Gastrocnemius medialis (tissue), 4 donors: ENCODE measurements at places on chromosomes 1 and 21. TPM values are rescaled to one million over a fixed set of nuclear protein-coding genes. Genes with fewer than 3 reads are reported as not detected.

- peaks cover 9% of the 10 kb centered on the region for H3K4me1 ChIP-seq
- no peak overlapping the region for H3K4me3 ChIP-seq
- H3K27ac ChIP-seq = no peak overlapping the region
- H3K27me3 ChIP-seq = no peaks in the 10 kb centered on the region
- no peak for DNase-seq
- H3K36me3 ChIP-seq = no peaks in the 10 kb centered on the region
Observed at GRCh38 chr21:27776925-27777553, 810.2 kb upstream of the ADAMTS5 start.

DNA sequence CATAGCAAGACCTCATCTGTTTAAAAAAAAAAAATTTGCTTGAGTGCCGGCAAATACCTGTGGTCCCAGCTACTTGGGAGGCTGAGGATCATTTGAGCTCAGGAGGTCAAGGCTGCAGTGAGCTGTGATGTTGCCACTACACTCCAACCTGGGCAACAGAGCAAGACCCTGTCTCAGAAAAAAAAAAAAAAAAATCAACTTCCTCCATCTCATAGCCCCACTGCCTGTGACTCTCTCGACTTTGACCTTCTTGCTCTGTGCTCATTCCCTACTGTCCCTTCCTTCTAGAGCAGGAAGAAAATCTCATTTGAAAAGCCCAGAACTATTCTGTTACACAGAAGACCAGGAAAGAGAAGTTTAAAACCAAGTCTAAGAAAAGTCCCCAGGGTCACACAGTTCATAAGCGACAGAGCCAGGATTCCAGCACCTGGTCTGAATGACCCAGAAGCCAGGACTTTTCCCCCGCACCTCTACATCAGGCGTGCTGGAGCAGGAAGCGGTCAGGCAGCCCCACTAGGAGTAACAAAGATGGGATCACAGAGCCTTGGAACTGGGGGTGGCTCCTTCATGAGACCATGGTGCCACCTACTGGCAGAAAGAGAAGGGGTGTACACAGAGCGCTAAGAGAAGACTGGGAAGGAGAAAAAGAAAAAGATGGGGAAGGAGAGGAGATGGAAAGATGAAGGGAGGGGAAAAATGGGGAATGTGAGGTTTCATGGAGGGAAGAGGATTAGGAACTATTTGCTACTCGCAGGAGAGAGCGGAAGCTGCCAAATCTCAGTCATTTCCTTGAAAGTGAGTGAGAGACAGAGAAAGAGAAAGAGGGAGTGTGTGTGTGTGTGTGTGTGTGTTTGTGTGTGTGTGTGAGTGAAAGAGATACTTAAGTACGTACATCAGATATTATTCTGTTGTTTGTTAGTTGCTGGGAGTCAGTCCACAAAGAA is 3.1 kb upstream of the P3R3URF start:
- DNase-seq = peak; percentile 79
- no peaks in the 10 kb centered on the region for H3K27me3 ChIP-seq
- H3K4me1 ChIP-seq = peaks cover 29% of the 10 kb centered on the region
- no peaks in the 10 kb centered on the region for H3K36me3 ChIP-seq
- H3K4me3 ChIP-seq = no peak overlapping the region

DNA sequence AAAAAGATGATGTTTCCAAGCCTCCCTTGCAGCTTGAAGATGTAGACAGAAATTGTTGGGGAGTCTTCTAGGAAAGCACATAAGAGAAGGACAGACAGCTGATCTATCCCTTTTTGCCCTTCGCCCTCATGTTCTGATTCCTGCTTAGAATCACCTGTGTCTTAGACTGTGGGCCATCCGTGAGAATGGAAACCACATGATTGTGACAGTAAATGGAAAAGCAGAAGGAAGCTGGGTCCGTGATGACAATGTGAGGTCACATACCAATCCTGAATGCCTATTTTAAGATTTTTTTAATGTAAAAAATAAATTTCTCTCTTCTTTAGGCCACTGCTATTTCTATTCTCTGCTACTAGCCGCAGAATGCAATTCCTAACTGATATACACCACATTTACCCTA is 67.7 kb upstream of the C1orf87 start:
- no peaks in the 10 kb centered on the region for H3K27me3 ChIP-seq
- H3K4me3 ChIP-seq = no peak overlapping the region
- no peak overlapping the region for H3K27ac ChIP-seq
- DNase-seq = no peak
- H3K4me1 ChIP-seq = no peaks in the 10 kb centered on the region

GRCh38 chr1:98637316-98637715 is 24.2 kb upstream of the SNX7 start:
- no peak for DNase-seq
- no peak overlapping the region for H3K4me3 ChIP-seq
- no peaks in the 10 kb centered on the region for H3K27me3 ChIP-seq
- H3K4me1 ChIP-seq = no peaks in the 10 kb centered on the region
- no peak overlapping the region for H3K27ac ChIP-seq

GRCh38 chr1:82593561-82593960 is 792.8 kb downstream of the ADGRL2 start:
- no peak for DNase-seq
- no peak overlapping the region for H3K4me3 ChIP-seq
- no peak overlapping the region for H3K27ac ChIP-seq
- no peaks in the 10 kb centered on the region for H3K36me3 ChIP-seq

GRCh38 chr1:71307451-71307850 is 226.6 kb upstream of the ZRANB2 start:
- H3K4me3 ChIP-seq = no peak overlapping the region
- no peaks in the 10 kb centered on the region for H3K4me1 ChIP-seq
- DNase-seq = no peak
- no peaks in the 10 kb centered on the region for H3K36me3 ChIP-seq

GRCh38 chr1:112141923-112142322 is 152.5 kb upstream of the KCND3 start:
- H3K27me3 ChIP-seq = no peaks in the 10 kb centered on the region
- no peak overlapping the region for H3K27ac ChIP-seq
- H3K36me3 ChIP-seq = no peaks in the 10 kb centered on the region
- H3K4me1 ChIP-seq = peaks cover 14% of the 10 kb centered on the region

GRCh38 chr1:162385280-162385623 is 3.7 kb downstream of the C1orf226 start:
- no peak overlapping the region for H3K27ac ChIP-seq
- DNase-seq = no peak
- H3K4me1 ChIP-seq = no peaks in the 10 kb centered on the region
- no peak overlapping the region for H3K4me3 ChIP-seq
- no peaks in the 10 kb centered on the region for H3K27me3 ChIP-seq

DNA sequence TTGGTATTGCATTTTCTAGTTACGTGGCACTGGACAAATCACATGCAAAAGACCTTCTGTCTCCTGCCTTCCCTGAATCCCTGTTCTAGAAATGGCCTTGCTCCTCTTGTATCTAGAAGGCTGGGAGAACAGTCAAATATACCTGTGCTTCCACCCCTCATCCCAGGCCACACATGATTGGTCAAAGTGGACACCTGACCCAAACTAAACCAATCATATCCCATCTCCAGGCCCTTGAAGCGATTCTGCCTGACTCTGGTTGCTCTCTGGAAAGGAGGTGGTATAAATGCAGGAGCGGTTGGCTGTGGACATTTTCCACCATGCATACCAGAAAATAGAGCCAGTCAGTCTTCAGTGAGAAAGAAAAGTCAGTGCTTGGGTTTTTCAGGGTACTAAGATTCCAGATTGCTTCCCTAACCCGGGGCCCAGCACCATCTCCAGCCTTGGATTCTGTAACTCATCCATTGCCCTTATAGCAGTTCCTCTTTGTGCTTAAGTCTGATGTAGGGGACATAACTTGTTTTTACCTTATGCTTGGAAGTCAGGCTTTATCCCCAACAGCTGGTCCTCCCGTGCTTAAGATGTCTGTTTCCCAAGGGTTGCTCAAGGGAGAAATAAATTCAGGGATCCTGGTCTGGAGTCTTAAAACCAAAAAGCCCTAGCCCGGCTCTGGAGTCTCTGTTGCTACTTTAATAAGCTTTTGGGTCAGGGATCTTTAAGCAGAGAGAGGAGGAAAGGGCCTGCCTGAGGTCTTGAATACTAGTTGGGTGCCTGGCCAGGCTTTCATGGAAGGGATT is 7.7 kb upstream of the PHC2 start:
- no peaks in the 10 kb centered on the region for H3K27me3 ChIP-seq
- peaks cover 8% of the 10 kb centered on the region for H3K4me1 ChIP-seq
- no peak overlapping the region for H3K4me3 ChIP-seq
- DNase-seq = no peak
- H3K27ac ChIP-seq = no peak overlapping the region

The PRSS38 gene
- not detected for total RNA-seq

The ZNHIT6 gene
- total RNA-seq = 7.3 TPM

The DNAH14 gene
- total RNA-seq = not detected

The PCBP3 gene
- not detected for total RNA-seq

The CHI3L1 gene
- total RNA-seq = 4.0 TPM
